ENCODE measurements at places on chromosomes 2 and 18.

DNA sequence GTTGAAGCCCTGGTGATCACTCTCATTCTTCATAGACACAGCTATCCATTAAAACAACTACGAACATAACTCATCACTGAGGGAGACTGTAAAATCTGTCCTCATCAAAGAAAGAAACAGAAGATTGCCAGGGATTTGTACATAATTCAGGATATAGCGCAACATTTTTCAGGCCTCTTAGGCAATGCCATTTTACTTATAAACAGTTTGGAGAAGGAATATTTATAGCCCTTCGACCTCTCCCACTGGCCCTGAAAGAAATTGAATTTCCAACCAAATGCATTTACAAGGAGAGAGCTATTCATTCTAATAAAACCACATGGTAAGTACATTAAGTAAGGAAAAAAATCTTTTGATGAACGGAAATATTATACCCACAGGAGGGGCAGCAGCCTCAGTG lies 295.0 kb downstream of the RAD51AP2 start:
- DNase-seq: no peak

- DNase-seq: no peak
These were observed 1.6 kb downstream of the RAB27B start for GRCh38 chr18:54829856-54830255.

GRCh38 chr2:195505701-195506100 lies 151.3 kb upstream of the SLC39A10 start:
- no peak for DNase-seq

DNA sequence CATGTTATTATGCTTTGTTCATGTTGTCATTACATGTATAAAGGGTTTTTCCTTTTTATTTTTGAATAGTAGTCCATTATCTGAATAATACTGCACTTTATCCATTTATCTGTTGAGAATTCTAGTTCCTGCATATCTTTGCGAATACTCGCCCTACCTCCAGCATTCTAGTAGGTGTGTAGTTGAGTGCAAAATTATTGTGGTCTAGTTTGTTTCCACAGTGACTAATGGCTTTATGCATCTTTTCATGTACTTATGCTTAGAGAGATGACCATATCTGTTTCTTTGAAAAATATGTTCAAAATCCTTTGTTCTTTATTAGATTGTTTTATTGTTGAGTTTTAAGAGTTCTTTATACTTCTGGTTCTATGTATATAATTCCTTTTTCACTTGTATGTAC lies 48.8 kb downstream of the EIF5B start:
- DNase-seq: no peak

GRCh38 chr2:215652388-215652787 lies 216.5 kb upstream of the FN1 start:
- DNase-seq: no peak

- no peak for DNase-seq
These were observed 217.8 kb downstream of the BCL11A start for GRCh38 chr2:60335533-60336237.

DNA sequence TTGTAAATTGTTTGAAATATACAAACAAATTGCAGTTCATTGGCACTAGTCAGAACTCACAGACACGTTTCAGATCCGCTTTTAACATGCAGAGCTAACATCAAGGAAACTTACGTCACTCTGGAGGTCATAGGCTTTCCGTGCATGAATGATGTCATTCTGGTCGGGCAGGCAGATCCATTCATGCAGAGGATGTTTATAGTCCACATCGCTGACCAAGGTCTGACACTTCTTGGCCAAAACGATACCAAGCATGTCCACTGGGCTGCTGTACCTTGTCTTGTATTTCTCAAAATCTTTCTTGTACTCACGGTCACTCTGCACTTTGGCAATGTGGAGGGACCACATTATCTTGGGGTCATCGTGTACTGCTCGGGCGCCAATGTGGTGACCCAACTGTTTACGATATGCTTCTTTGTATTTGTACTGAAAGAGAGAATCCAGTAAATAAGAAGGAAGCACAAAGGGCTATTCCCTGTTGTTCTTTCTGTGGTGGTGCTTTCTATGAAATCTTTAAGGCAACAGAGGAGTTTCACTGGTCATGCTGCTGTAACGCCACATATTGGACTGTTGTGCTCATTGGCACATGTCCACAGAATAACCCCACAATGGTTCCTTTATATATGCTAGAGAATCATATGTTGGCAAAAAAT lies 114.8 kb downstream of the NEB start:
- DNase-seq: no peak

Data from AML-193 (cell line).